Stimulated activated CD8-positive, alpha-beta memory T cell treated with anti-CD3 and anti-CD28 coated beads, Interleukin-15, amount 100 ng/mL, for 48 hours (primary cell): ENCODE measurements at places on chromosomes 11 and 22.

DNA sequence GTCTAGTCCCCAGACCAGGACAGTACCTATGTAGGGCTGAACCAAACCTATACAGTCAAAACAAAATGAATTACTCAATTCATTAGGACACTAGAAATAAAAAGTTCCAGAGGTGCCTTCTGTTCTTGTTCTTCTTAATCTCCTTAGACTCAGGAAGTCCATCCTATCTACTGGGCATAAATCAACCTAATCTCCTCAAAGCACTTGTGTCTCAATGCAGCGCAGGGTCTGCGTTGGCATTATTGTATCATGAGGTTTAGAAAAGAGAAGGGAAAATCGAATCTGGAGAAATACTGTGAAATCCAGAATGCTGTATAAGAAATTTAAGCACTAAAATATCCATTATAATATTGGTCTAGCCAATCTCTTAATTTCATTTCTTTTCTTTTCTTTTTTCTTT, 2.4 kb upstream of the OR10V1 start:
- DNase-seq: no peak

GRCh38 chr11:13917264-13917663, 45.3 kb upstream of the SPON1 start:
- no peak for DNase-seq

GRCh38 chr11:122803306-122803705, 35.0 kb upstream of the CRTAM start:
- no peak for DNase-seq

DNA sequence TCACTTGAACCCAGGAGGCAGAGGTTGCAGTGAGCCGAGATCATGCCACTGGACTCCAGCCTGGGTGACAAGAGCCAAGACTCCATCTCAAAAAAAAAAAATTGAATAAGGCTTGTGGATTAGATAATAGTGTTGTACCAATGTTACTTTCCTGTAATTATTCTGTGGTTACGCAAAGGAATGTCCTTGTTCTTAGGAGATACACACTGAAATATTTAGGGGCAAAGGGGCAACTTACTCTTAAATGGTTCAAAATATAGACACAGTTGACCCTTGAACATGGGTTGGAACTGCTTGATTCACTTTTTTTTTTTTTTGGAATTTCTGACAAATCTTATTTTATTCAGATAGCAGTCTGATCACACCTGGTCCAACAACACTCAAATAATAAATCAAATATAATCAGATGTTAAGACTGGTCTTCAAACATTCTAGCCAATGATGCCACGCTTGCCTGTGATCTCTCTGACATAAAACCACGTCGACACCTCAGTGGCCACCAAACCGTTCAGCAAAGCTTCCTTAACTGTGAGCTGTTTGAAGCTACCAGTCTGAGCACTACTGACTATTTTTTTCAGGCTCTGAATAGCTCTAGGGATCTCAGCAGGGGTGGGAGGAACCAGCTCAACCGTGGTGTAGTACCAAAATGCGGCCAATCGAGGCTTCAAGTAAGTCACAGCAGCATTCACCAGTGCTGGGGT, 710 bp downstream of the ATP5MGL start:
- DNase-seq: no peak

- no peak for DNase-seq
These were observed 3.6 kb downstream of the PATZ1 start for GRCh38 chr22:31342389-31343140.

DNA sequence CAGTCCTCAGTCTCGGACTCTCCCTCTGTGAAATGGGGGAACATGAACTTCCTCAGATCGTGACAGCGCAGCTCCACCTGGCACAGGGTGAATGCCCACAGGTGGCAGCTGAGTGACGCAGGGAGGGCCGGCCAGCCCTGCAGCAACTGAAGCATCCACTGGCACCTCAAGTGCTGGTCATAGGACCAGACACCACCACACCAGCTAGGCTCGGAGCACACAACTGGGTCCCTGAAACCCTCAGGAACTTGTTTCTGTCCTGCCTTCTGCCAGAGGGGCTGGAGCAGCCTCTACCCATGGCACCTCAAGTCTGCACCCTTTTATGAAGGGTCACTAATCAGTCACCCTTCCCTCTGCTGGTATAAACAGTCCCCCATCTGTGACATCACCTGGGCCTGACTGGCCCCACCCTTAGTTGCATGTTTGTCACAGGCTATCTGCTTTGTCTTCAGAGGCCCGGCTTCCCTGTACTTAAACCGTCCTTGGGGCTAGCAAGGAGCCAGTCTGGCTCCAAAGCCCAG, 7.4 kb upstream of the CDC42BPG start:
- no peak for DNase-seq

DNA sequence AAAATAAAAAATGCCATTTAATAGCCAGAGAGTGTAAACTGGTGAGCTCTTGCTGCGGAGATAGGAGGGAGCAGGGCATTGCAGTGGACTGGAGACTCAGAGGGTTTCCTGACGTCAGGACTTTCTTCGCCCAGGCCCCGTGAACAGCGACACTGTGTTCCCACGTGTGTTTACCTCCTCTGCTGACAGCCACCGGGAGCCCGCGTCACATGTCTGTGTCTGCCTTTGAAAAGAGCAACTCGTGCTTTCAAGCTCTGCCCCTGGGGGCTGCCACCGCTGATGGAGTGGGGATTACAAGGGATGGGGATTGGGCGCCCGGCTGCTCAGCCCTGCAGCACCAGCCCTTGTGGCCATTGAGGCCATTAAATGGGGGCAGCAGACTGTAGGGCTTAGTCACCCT, 3.3 kb downstream of the TANGO2 start:
- DNase-seq: no peak

- DNase-seq: no peak
These were observed 53.8 kb upstream of the DRD2 start for GRCh38 chr11:113528982-113529381.
